ENCODE measurements at places on chromosomes 5 and 9.
A peak's percentile ranks its signal among the peaks of the same experiment; 100 is the strongest.

GRCh38 chr5:158832731-158833130, 267.0 kb downstream of the EBF1 start:
- DNase-seq = no peak

GRCh38 chr9:36263683-36264082, 5.4 kb upstream of the GNE start:
- DNase-seq = no peak

DNA sequence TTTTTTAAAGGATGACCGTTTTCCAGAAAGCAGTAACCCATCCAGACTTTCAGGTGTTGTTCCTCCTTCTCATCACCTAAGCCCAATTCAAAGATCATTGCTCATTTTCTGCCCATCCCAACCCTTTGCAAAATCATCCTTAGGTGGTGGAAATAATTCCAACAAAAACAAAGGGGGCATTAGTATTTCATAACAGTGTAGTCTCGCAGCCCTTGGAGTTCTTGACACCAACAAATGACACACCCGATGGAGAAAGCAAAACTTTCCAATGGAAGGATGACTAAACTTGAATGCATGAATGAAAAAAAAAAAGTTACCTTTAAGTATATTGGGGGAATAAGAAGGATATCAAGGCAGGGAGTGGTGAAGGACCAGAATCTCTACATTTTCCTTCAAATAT, 117.0 kb downstream of the PAPPA start:
- no peak for DNase-seq

- DNase-seq = no peak
Observed at GRCh38 chr9:131120620-131121228, 4.7 kb upstream of the NUP214 start.

DNA sequence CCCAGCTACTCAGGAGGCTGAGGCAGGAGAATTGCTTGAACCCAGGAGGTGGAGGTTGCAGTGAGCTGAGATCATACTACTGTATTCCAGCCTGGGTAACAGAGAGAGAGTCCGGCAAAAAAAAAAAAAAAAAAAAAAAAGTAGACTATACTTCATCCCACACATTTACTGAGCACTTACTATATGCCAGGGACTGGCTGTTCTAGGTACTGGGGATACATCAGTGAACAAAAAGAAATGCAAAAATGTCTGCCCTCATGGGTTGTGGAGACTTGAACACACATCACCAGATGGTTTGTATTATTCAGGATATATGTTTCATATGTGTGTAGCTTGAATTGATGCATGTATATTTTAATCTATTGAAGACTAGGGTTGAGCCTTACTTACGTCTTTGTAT, 2.9 kb upstream of the LHFPL2 start:
- no peak for DNase-seq

DNA sequence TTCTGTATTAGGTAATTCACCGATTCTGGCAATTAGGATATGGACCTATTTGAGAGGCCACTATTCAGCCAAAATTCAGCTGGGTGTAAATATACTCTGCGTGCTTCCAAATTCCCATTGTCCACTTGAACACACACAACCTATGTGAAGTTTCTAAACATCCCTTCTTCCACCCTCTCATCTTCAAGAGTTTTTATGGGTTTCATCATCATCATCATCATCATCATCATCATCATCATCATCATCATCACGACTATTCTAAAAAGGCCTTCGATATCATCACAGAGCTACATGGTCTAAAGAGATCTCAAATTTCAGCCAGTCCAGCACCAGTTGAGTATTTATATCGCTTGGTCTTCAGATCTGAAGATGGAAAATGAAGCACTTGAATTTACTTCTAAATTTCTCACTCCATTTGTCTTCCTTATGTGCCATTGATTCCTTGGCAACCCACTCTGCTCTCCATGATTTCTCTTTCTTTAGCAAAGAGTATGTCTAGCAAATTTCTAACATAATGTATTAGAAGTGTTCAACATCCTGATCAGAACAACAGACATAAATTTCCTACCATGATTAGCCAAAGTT, 49.2 kb upstream of the HMHB1 start:
- DNase-seq = no peak

GRCh38 chr9:79329861-79330260, 241.9 kb upstream of the TLE4 start:
- DNase-seq = no peak

DNA sequence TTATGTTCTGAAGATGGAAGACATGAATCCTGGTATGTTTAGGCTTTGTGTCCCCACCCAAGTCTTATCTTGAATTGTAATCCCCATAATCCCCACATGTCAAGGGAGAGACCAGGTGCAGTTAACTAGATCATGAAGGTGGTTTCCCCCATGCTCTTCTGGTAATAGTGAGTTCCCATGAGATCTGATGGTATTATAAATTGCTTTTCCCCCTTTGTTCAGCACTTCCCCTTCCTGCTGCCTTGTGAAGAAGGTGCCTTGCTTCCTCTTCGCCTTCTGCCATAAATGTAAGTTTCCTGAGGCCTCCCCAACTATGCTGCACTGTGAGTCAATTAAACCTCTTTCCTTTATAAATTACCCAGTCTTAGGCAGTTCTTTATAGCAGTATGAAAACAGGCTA, 229.0 kb downstream of the ARL15 start:
- no peak for DNase-seq

DNA sequence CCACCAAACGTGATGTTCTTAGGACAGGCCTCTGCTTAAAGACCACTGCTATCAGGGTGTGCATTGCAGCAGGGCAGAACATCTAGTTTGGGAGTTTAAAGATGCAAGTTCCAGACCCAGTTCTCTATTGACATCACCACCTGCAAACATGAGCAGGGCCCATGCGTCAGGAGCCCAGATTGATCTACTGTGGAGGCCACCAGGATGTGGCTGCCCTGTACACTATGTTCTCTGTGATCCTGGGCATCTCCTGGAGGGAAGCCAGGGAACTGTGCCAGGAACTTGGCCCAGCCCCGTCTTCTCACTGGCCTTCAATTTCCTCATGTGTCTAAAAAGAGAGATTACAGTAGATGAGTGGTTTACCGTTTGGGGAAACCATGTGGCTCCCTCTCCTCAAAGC, 87.1 kb downstream of the PDE6A start:
- peak; percentile 78 for DNase-seq

DNA sequence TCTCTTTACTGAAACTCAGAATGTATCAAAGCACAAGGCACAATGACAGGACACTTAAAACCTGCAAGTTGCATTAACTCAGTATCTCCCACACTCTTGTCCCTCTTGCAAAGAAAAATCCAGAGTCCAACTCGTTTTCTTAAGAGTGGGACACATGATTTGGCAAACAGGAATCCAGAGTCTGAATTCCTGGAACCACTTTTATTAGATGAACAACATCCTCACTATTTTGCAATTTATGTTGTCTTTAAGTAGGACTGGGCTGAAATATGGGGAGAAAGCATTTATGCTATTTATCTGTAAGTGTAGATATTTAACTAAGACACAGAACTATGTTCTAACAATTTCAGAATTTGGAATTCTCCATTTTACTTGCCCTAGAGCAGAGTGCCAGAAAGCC, 69.1 kb downstream of the ABCA1 start:
- DNase-seq = no peak

- DNase-seq = no peak
Observed at GRCh38 chr5:8176101-8176693, 307.2 kb downstream of the MTRR start.

DNA sequence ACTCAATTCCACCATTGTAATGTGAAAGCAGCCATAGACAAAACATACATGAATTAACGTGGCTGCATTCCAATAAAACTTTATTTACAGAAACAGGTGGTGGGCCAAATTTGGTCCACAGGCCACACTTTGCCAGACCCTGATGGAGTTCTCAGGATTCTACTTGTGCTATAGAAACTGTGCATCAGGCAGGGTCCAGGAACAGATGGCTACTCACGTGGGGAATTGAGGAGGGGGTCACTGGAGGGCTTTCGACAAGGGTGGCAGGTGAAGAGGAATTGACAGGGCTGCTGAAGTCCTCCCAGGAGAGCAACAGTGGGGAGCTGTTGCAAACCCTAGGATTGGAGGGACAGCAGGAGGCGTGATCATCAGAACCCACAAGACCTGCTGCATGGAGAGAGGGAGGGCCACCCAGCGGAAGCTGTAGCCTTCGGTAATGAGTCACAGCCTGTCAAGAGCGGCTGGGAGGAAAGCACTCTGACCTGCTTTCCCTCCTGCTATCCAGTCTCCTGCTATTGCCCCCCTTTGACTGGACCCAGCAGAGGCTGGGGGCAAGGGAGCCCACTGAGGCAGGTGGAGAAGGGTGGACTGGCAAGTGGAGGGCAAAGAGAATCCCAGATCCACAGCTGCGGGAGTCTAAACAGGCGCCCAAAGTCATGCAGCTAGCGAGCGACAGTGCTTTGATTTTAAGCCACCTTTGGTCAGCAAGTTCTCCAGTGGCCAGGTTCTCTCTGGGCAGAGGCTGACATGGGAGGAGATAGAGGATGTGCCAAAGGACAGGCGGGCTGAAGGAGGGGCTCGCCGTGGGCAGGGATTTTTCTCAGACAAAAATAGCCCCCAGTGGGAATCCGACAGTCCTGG, 138.3 kb upstream of the SMIM23 start:
- no peak for DNase-seq

DNA sequence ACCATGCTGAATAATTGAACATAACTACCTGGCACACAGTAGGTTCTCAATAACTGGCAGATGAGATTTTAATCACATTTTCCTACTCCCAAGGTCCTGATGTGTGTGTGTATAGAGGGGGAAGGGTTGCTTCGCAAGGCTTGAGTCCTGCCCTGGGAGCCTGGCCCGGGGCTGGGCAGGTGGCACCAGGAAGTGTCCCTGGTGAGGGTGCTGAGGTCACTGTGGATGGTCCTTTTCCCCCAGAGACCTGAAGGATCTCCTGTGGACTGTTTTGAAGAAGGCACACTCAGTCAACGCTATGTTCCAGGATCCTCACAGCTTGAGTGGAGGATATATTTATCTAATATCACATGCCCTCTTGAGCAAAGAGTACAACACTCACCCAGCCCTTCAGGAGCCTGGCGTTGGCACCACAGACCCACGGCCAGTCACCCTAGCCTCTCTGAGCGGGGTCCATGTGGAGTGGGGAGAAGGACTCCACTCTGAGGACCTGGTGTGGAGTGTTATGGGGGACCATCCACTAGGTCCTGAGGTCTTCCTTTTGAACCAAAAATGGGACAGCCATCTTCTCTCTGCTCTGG, 177.8 kb downstream of the GABBR2 start:
- DNase-seq = no peak

DNA sequence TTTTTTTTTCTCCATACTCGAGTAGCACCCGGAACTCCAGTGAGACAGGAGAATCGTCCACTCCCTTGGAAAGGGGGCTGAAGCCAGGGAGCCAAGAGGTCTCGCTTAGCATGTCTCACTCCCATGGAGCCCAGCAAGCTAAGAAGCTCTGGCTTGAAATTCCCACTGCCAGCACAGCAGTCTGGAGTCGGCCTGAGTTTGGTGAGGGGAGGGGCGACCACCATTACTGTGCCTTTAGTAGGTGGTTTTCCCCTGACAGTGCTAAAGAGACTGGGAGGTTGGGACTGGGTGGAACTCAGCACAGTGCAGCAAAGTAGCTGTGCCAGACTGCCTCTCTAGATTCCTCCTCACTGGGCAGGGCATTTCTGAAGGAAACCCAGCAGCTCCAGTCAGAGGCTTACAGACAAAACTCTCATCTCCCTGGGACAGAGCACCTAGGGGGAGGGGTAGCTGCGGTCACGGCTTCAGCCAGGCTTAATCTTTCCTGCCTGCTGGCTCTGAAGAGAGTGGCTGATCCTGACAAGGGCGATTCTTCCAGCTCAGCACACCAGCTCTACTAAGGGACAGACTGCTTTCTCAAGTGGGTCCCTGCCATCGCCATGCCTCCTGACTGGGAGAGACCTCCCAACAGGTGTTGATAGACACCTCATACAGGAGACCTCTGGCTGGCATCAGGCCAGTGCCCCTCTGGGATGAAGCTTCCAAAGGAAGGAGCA, 414.5 kb upstream of the ZNF608 start:
- no peak for DNase-seq

- no peak for DNase-seq
Observed at GRCh38 chr9:84512493-84512892, 157.0 kb upstream of the NTRK2 start.
